ENCODE measurements at places on chromosomes 5 and 9.

GRCh38 chr5:21834863-21835262 is 1018.3 kb downstream of the CDH12 start:
- DNase-seq, result no peak

DNA sequence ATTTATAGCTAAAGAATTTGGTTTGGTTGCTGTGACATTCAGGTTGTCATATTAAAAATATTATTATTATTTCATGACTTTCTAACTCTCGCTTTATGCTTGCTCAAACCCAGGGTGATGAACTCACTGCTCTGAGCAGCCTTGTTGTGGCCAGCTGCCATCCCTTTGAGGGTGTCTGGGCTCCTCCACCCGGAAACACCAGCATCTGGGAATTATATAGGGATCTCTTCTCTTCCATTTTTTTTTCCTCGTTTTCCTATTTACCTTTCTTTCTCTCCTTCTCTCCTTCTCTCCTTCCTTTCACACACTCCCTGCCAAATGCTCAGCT is 355.8 kb upstream of the SMARCA2 start:
- DNase-seq, result no peak

DNA sequence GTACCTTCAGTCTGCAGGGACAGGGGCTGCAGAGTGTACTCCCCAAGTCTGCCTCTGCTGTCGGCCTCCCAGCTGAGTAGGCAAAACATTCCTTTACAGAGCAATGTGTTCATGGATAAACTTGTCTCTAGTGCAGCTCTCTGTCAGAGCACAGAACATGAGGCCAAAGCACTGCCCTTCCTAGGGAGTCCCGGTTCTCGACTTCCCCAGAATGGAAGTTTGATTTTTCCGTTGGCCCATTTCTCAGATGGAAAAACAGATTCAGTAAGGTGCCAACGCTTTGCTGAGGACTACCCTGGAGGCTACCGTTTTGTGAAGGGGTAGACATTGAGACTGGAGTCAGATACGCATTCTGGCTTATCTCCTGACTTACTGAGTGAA is 422 bp upstream of the TRIM32 start:
- peak; percentile 25 for DNase-seq

GRCh38 chr5:37554405-37554739 is 175.3 kb downstream of the WDR70 start:
- DNase-seq, result no peak

DNA sequence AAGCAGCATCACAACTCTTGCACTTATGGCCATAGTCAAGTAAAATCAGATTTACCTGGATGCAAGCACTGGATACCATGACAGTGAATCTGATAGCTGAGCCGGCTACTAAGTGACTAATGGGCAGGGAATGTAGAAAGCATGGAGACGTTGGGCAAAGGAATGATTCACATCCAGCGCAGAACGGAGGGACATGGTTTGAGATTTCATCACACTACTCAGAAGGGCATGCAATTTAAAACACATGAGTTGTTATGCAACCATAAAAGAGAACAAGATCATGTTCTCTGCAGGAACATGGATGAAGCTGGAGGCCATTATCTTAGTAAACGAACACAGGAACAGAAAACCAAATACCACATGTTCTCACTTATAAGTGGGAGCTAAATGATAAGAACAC is 169.1 kb upstream of the PIK3R1 start:
- DNase-seq, result peak; percentile 100

DNA sequence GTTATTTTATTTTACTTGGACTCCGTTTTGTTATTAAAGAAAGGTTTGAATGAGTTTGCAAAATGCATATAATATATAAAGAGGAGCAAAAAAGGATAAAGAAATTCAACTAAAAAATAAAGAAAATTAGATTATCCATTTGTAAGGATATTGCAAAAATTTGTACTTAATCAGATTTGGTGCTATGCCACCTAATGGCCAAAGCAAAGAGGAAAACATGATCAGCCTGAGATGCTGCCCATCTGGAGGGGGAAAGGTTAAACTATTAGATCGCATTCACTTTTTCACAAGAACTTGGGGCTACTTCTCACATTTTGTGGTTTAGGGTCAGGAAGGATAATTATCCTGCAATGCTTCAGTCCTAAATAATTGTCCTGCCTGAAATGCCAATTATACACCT is 350.6 kb downstream of the MLLT3 start:
- DNase-seq, result no peak

DNA sequence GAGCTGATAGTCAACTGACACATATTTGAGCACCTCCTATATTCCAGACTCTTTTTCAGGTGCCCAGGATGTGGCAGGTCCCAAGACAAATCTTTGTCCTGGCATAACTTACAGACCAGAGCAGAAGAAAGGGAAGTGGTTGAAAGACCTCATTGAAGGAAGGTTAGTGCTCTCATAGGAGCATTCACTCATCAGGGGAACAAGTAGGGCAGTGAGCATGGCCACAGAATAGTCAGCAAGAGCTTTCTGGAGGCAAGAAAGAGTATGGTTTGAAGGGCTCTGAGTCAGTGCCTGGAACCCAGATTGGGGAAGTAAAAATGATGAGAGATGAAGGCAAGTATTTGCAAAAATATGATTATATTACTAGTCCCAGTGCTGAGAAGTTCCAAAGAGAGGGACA is 25.0 kb upstream of the ERMP1 start:
- DNase-seq, result no peak

DNA sequence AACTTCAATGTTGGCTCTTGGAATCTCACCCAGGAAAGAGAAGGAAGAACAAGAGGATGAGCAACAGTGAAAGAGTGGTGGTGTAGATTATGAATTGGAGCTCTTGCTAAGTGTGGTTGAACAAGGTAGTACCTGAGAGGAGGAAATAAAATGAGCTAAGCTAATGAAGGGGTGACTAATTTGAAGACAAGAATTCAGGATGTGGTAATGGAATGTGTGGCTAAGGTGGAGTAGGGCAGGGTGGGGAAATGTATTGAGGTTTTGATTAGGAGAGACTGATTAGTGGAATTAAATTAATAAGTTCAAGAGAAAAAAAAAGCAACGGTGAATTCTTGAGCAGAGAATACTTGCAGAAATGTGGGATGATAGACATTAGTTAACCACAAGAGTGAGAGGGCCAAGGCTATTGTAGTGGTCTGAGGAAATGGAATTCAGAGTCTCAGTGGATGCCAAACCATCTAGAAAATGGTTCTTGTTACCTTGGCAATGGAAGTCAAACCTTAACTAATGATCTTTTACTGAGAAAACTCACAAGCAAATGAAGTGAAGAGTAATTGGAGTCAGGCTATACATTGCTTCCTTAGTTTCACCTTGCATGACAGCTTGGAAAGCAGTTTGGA is 648.3 kb upstream of the ZNF608 start:
- no peak for DNase-seq

GRCh38 chr9:24011009-24011717 is 185.1 kb upstream of the ELAVL2 start:
- no peak for DNase-seq

DNA sequence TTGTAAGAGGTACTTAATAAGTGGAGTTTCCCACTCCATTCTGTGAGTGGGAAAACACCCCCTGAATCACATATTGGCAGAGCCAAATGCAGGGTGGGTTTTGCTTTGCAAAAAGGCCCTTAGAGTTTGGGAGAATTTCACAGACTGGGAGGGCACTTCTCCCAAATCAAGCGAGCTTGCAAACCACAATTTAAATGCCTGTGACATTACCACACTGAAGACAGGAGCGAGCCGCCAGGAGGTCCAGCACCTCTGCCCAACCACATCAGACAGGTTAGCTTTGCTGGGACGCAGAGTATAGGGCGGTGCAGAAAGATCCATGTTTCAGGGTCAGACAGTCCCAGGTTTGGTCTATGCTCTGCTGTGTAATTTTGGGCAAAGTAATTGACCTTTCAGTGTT is 2.3 kb downstream of the ALAD start:
- no peak for DNase-seq

DNA sequence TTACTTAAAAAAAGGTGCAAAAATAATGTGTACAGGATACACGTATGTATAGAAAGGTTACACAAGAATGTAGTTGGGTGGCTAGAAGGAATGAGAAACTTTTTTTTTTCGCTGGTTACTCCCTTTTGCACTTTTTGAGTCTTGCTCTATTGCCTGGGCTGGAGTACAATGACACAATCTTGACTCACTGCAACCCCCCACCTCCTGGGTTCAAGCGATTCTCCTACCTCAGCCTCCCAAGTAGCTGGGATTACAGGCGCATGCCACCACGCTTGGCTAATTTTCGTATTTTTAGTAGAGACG is 15.8 kb downstream of the FBXW11 start:
- DNase-seq, result no peak

GRCh38 chr9:137227054-137227852 is at the start of gene RNF224:
TSS of gene RNF224 (plus strand) at chr9:137227502. CDS start at chr9:137228336, 834 bp downstream.
- peak; percentile 54 for DNase-seq

DNA sequence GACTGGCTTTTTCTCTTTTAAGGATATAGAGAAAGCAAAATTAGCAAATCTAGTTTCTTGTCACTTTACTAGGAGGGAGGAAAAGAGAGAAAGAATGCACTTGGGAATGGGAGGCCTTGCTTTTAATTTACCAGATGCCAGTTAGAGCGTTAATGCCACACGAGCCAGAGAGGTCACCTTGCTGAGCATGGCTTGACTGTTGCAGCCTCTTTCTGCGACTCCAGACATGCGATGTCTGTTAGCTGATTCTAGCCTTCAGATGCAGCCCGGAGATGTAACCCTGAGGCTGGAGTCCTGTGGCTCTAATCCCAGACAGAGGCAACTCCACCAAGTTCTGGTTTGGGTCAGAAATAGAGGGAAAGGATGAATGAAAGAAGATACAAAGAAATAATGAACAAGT is 152.5 kb downstream of the TRIO start:
- DNase-seq, result no peak

DNA sequence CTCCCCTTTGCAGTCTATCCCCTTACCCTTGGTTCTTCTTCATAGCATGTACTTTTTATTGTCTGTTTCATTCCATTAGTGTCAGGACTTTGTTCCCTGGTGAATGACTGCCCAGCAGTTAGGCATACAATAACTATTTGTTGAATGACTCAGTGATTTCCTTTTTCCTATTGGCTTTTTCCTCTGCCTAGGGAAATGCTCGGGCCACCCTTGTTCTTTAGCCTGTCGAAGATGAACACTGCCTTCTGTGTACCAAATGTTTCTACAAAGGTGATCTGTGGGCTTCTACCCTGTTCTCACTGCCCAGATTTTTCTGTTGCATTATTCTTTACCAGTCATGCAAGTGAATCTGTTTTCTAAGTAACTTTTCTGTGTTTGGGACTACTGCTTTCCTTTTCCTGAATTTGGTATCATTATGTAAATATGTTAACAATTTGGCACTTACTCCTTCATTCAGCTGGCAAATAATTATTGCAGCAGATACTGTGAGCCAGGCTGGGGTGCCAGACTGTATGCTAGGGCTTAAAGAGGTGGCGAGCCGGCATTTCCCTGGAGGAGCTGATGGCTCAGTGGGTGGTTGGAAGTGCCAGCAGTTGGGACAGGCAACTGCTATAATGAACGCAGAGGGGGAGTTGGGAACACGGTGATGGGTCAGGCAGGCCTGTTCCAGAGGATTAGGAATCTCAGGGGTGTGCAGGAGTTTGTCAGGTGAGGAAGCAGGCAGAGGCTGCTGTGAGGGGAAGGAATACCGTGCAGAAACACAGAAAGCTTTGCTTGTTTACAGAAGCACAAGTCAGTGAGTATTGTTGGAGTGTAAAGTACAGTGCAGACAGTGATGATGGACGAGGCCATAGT is 30.6 kb downstream of the KDM4C start:
- peak; percentile 47 for DNase-seq

DNA sequence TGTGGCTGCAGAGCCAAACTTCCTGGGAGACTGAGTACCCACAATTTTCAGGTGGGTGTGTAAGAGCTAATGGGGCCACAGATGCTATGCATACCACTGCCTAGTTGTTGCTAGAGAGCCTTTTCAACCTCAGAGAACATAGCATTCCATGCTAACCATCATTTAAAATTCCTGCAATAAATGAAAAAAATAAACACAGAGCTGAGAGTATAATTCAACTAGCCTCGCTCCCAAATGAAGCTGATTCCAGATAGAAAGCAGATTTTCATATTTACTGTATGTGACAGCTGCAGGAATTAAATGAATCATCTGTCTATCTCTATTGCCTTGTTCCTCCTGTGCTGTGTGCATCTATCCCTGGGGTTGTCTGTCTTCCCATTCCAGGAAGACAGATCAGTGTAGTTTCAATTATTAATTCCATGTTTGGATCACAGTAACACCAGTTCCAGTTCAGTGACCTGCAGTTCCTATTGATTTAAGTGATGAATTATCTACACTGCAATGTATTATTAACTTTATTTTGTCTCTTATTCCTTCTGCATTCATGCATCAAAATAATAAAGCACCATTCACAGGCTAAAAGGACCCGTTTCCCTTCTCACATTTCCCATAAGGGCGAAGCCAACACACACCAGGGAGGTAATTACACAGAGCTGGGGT is 324.5 kb downstream of the SLIT3 start:
- peak; percentile 92 for DNase-seq

GRCh38 chr5:30926218-30926617 is 267.3 kb upstream of the CDH6 start:
- DNase-seq, result no peak

DNA sequence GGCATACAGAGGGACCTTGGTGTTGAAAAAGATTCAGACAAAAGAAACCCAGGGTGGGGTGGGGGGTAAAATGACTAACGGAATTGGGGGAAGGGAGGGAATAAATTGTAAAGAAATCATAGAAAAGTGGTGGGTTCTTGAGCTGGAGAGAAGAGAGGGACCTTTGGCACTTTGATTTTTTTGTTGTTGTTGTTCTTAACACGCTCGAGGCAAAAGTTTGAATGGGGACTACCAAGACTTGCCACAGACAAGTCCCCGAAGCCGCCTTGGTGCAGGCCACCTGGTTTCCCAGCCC is 616 bp downstream of the VCAN start:
- no peak for DNase-seq

DNA sequence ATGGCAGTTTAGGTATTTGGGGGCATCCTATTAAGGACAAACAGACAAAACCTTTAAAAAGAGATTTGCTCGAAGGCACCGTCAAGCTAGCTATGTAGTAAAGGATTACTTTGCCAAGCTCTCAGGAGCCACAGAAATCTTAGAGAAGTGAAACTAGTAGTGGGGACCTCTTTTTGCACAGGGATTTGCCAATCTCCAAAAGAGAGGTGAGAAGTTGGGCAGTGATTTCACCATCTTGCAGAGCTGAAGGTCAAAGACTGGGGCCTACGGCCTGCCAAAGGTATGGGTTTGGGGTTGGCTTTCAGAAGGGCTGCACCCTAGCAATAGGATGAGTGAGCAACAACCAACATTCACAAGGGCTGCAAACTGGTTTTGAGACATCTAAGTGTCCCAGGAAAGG is 1.6 kb upstream of the FCN1 start:
- DNase-seq, result no peak

Data from AG10803 (cell line).